ENCODE measurements at places on chromosomes 11 and 22.

DNA sequence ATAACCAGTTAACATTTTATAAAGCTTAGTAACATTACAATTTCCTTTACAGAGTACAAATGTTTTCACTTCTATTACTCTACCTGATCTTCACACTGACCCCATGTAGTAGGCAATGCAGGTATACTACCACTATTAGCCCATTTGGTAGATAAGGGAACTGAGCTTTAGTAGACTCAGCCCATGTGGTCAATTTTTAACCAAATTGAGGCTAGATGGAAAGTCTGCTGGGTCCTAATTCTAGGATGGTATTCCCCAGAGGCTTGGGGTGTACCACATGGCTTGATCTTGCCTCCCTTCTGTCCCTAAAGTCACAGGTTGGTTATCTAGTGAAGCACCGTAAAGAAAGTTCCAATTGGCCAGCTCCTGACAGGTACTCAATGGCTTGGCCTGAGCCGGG is 48.2 kb downstream of the NRXN2 start:
- no peak for DNase-seq

DNA sequence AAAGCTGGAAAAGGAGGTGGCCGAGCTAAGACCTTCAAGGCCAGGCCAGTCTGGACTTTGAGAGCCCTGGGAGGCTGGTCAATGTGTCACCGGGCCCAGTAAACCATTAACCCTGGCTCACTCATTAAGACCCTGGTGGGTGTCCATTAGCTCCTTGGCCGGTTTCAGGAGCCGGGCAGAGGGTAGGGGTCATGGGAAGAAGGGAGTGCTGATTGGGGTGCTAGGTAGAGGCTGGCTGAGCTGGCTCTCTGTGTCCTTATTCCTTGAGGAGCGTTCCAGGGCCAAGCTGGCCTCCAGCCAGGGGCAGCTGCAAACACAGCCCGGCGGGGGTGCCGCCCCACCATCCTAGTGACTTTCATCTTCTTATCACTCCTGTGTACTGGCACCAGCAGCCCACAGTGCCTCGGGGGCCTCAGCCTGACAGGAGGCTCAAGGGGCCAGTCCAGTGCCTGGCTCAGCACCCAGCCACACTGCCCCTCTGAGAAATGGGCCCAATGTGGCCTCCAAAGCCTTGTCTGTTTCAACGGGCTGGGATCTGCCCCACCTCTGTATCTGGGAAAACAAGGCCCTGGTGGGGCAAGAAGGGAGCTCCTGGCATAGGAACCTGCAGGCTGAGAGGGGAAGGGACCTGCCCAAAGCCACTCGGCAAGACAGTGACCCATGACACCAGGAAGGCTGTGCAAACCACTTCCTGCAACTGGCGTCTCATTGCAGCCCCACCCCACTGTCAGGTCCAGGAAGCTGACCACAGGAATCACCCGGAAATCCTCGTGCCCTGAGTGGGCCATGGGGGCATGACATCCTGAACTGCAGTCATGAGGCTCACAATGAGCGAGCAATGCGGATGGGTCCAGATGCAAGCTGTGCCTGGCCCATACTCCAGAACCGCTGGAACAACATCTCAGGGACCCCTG is 15.1 kb upstream of the RGL4 start:
- no peak for DNase-seq

DNA sequence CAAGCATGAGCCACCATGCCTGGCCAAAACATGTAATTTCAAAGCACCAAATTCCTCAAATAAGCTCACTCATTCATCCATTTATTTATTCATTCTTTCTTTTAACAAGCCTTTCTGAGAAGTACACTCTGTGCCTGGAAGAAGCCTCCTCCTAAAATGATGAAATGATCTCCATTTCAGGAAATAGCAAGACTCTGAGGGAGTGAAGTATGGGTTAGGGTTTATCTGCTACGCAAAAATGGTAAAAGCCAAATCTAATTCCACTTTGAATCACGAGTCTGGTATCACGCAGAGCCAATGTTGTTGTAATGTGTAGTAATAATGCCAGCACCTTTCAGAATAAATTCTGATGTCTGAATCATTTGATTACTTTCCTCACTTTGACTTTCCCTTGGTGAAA is 1041.8 kb downstream of the LRRC4C start:
- DNase-seq = no peak

- DNase-seq = no peak
These were observed 80.8 kb downstream of the CACNA1I start for GRCh38 chr22:39651053-39651996.

GRCh38 chr11:2305140-2305778 is 3.4 kb downstream of the TSPAN32 start:
- DNase-seq = no peak

GRCh38 chr11:63567044-63567840 is 4.1 kb upstream of the PLAAT2 start:
- no peak for DNase-seq

DNA sequence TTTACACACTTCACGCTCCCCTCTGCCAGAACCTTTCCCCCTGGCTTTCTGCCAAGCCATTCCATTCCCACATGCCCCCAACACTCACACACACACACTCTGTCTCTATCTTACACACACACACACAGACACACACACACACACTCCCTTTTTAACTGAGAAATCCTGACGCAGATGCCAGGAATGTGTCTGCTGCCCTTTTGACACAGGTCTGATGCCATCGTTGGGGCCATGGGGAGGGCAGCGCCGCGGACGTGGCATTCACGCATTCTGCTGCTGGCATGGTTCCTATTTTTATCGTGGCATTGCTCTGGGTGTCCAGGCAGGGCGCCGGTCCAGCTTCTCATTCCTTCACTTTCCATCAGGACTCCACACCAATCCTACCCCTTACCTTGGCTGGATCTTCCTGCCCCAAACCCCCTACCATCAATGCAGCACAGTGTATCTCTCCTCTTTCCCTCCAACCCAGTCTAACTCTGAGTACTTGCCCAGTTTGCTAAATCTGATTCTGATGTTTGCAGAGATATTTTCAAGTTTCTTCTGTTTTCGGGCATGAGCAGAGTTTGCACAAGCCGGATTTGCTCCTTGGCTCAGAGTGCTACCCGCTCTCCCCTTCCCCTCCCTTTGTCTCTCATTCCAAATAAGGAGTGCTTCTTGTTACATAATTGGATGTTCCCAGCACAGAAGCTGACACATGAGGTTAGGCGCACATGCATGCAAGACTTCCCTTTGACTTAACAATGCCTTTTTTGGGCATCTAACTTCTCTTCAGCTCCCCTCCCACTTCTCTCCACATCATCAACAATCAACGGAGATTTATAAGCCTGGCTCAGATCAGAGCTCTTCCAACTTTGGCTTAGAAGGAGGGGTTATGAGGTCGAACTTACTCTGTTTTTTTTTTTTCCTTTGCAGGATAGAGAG is 18.8 kb downstream of the SNX19 start:
- no peak for DNase-seq

DNA sequence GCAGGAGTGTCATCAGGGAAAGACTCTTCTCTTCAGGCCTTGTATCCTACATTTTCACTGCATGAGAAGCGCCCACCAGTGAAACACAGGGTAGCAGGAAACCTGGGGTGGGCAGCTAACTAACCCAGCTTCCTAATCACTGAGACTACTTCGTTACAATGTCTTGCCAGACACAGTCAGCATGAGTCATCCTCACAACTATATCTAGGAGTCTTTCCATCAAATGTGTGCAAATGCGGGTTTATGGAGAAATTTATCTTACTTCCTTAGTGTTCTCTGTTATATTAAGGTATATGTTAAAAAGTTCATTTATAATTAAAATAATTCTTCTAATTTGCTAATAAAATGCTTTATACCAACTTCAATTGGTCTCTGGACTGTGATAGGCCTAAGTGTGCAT is 79.9 kb upstream of the RAB1B start:
- no peak for DNase-seq
